ENCODE measurements at places on chromosomes 4 and X. TPM values are rescaled to one million over a fixed set of nuclear protein-coding genes. Genes with fewer than 3 reads are reported as not detected.
A peak's percentile ranks its signal among the peaks of the same experiment; 100 is the strongest.

The FRG1 gene
- polyA plus RNA-seq: 48.2 TPM

DNA sequence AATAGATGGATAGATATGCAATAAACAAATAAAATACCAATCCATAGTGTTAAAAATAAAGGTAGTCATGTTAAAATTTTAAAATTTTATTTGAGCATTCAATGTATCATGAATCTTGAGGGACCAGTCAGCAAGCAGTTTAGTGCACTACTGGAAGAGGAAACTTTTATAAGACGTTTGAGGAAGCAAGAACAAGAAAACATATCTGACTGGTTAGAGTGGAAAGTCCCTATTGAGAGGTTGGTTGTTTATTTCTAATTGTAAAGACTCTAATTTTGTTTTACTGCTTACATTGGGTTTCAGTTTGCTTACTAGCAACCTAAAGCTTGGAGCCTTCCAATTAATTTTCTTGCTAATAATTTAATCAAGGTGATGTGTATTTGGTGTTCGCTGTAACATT, 786.2 kb downstream of the RAB28 start:
- no peak for DNase-seq

GRCh38 chrX:139680356-139680755, 27.6 kb downstream of the MCF2 start:
- DNase-seq: peak; percentile 28

DNA sequence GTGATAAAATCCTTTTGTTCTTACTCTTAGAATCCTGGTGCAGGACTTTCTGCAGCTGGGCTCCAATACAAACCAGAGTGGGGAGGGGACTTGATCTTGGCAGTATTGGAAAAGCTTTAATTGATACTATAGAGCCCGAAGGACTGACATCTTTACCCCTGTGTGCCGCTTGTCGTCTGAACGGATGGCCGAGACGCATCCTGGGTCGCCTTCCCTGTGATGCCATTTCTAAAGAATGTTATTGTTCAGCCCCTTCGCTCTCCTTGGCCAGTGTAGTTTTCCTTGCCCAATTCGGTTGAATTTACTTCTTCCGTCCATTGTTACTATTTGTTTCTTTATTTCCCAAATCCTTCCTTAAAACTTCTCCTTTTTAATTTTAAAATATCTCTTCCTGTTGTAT, 80.9 kb downstream of the CLDN34 start:
- DNase-seq: no peak

GRCh38 chr4:181508601-181509000, 734.6 kb upstream of the TENM3 start:
- no peak for DNase-seq

GRCh38 chrX:107691024-107691448, 62.7 kb downstream of the PRPS1 start:
- no peak for DNase-seq

Measured in foreskin keratinocyte (primary cell).